Posterior vena cava (tissue), 2 donors: ENCODE measurements at places on chromosomes 7 and 10.

DNA sequence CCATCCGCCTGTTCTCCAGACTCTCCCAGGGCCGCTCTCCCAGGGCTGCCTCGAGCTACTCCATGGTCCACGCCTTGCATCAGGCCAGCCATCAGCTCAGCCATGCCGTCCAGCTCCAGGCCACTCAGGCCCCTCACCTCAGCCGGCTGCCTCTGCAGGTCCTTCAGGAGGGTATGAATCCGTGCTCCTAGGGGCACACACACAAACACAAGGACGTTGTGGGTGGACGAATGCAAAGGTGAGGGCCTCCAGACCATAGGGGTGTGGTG, 449.4 kb downstream of the PTPRN2 start:
- no peak for DNase-seq

DNA sequence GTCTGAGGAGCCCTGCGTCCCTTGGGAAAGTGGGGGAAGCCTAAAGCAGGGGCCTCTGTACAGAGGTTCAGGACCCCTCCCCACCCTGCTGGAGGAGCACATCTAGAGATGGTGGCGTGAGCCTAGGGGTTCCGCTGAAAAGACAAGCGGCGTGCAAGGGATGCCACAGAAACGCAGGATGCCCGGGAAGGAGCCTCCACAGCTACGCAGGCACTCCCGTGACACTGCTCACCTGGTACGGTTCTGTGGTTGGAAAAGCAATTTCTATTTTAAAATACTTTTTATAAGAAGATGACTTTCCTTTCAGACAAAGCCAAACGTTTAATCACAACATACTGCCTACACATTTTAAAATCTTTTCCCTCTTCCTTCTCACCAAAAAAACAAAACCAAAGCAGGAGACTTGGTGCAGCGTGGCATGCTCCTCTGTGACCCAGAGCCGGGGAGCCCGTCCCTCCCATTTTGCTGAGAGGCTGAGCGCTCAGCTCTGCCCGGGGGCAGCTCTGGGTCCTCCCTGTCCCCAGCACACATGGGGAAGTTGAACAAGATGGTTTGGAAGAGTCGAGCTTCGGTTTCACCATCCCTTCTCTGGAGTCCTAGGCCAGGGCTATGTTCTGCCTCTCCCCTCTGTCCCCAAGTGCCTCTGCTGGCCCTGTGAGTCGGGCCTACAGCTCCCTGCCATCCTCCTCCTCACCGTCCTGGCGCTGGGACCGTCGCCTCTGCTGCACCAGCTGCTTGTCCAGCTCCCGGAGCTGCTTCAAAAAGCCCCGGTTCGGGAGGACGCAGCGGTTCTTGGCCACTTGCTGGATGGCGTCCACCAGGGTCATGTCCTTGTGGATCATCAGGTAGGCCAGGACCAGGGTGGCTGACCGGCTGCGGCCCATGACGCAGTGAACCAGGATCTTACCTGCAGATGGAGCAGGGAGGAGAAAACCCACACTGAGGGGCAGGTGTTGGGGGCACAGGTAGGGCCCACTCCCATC, 74.0 kb upstream of the SAMD8 start:
- no peak for DNase-seq

DNA sequence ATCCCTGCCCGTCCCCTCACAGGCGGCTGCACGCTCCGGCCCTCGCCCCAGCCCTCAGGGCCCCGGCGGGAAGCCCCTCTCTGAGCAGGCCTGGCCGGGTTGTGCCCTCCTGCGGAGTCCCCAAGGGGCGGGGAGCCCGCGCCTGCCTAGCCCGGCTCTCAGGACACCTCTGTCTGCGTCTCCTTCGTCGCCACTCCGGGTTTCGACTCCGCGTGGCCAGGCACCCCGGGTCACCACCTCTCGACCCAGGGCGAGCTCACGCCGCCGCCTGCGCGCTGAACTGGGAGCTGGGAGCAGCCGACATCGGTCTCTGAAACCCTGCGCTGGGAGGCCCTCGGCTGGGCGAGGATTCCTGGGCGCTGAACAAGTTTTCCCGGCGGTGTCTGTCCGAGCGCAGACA, 6.2 kb upstream of the OGDHL start:
- no peak for DNase-seq

- DNase-seq = no peak
Observed at GRCh38 chr10:133085251-133086125, 2.2 kb upstream of the ADGRA1 start.

GRCh38 chr7:136533732-136534131, 334.7 kb upstream of the CHRM2 start:
- DNase-seq = no peak
